ENCODE measurements at places on chromosomes 1 and 21.

GRCh38 chr1:150273311-150273710 lies 721 bp downstream of the C1orf54 start:
- no peak for DNase-seq

GRCh38 chr1:227666286-227666685 lies 68.8 kb downstream of the JMJD4 start:
- DNase-seq = no peak

- no peak for DNase-seq
Measured at GRCh38 chr1:25831569-25832196, 11.9 kb downstream of the MTFR1L start.

DNA sequence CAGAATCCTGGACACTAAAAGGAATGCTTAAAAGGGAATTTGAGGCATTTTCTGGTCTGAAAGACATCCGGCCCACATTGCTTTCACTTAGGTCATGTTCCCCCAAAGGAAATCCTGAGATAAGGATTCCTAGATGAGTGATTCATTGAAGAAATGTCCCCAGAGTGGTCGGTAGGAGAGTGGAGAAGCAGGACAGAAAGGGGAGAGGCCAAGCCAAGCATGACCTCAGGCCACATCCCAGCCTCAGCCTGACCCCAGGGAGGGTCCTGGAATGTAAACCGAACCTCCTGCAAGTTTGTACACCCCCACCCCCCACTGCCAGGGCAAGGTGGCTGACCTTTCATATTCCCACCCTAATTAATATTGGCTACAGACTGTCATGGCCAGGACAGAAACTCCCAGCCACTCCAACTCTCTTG lies 16.6 kb downstream of the HIVEP3 start:
- DNase-seq = no peak

DNA sequence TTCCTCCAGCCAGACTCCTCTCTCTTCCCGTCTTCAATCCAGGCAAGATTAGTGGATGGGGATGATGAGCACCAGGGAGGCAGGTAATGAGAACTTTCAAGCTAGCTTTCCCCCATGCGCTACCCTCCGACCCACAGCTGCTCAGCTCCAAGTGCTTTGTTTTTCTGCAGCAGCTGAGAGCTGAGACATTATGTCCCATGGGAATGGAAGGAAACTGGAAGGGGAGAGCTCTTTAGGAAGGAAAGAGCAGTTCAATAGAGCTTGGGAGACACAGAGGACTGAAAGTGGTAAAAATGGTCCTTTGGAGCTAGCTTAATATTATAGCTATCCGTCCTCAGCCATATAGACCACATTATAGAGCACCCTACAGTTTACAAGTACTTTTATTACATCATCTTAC lies 39.8 kb downstream of the RAB3B start:
- DNase-seq = no peak

DNA sequence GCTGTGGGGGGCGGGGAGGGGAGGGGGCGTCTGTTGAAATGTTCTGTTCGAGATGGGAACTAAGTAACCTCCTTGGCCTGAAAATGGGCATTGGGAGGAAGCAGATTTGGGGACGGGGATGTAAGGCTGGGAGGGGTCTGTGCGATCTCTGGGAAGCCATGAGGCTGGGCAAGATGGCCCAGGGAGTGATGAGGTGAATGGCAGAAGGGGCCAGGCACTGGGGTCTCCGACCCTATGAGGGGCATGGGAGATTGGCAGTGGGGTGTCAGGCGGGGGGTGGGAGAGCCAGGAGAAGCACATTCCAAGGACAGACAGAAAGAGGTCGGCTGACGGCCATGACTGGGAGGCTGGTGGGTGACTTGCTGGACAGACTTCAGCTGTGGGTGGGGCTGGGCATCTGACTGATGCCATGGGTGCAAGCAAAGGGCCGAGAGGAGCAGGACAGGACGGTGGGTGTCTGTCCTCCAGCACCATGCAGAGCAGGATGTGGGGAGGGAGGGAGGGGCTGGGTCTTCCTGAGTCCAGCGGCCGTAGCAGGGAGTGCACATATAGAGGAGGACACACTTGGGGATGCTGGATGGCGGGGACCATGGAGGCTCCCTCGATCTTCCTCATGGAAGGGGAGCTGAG lies 30.0 kb upstream of the COL18A1 start:
- DNase-seq = no peak
